Hematopoietic multipotent progenitor cell treated with erythropoietin and hydrocortisone succinate and interleukin-3 and kit ligand, for 6 days (in vitro differentiated cells): ENCODE measurements at places on chromosomes 3 and 15.

GRCh38 chr3:103393395-103394186 is 958.8 kb downstream of the ZPLD1 start:
- no peak for DNase-seq

DNA sequence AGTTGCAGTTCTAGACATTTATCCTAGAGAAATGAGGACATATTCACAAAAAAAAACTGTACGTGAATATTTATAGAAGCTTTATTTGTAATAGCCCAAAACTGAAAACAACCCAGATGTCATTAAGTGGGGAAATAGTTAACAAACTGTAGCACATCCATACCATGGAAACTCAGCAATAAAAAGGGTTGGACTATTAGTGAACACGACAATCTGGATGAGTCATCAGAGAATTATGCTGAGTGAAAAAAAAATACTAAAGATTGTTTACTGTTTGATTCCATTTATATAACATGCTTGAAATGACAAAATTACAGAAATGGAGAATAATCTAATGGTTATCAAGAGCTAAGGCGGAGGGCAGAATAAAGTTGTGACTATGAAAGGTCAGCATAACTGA is 59.5 kb downstream of the CPA3 start:
- no peak for DNase-seq

DNA sequence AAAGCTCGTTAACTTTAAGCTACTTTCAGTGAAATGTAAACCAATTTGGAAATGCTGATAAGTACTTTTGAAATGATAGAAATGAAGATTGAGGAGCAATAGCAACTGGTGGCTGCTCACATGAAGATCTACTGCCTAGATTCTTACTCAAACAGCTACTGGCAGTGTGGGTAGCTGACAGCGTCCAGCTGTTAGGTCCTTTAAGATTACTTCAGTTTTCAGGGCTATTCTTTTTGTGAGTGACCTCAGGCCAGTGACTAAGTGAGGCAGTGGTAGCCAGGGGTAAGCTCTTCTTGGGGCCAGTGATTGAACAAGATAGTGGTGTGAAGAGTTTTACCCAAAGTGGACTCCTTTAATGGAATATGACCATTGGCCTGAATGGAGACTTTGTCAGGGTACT is 41.3 kb downstream of the NECTIN3 start:
- no peak for DNase-seq

DNA sequence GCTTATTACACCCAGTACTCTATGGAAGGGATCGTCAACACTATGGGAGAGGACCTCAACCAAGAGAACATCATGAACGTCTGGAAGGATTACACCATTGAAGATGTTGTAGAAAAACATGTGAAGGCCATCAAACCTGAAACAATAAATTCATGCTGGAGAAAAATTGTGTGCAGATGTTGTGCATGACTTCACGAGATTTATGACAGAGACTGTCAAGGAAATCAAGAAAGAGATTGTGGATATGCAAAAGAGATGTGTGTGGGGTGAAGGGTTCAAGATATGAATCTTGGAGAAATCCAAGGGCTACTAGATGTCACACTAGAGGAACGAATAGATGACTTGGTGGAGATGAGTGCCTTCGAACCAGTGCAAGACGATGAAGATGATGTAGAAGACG is 3.5 kb upstream of the PARP16 start:
- DNase-seq = no peak

GRCh38 chr15:39498629-39499028 is 82.2 kb upstream of the THBS1 start:
- DNase-seq = no peak

DNA sequence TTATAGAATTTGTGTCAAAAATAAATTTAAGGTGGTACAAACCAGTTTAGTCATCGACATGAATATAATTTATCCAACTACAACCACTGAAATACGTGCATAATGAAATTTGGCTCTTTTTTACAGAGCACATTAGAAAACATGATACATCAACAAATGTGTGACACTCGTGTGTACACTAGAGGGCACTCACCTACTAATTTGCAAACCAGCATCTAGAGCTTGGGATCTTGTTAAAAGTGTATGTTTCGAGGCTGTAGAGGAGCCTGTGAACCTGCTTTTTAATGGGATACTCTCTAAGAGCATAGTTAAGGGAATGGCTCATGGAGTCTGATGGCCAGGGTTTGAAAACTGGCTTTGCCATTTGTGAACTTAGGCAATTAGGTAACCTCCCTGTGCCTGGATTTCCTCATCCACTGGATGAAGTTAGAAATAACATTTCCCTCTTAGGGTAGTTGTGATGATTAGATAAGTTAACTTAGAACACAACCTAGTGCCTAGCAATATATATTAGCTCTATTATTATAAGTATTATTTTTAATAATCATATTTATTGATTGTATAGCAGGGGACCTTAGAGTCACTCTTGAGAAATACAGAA is 8.8 kb upstream of the CPOX start:
- peak; percentile 87 for DNase-seq

DNA sequence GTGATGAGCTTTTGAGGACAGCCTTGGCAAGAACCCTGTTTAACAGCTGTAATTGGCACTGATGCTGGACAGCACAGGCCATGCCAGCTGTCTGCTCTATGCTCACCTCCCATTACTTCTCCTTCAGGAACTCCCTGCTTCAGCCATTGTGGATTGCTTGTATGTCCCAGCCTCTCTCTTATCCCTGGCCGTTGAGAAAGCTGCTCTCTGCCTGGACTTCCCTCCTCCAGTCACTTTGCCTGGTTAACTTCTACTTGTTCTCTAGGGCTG is 444.5 kb downstream of the EPHB1 start:
- DNase-seq = no peak

- peak; percentile 5 for DNase-seq
Observed at GRCh38 chr3:178422406-178422805, 113.8 kb upstream of the KCNMB2 start.

DNA sequence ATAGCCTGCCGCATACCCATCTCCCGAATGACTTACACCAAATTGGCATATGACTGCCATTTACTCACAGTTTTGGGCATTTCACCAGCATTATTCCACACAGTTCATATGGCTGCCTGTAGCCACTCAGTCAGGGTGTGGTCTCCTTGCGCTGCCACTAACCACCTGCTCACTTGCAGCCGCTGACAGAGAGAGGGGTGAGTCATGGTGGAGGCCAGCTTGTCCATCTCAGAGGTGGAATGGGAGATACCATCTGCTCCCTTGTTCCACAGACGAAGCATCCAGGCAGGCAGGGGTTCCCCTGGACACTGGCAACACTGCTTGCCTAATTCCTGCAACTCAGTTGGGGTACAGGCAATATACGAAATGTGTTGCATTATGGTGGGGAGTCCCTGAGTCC is 15.6 kb downstream of the CCRL2 start:
- peak; percentile 61 for DNase-seq

DNA sequence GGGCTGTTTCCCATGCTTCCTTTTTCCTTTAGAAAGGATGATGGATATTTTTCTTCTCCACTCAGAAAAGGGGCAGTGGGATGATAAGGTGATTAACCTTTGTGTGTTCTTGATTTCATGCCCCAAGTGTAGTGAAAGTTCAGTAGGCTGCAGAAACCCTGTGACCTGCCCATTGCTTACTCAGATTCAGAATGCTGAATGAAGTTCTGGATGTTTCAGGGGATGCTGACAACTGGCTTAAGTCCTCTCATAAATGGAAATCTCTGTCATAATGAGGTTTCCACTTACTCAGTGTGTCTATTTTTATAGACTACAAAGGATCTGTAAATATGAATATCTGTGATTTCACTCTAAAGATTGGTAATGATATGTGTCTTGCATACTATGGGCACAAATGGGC is 471.3 kb upstream of the TPRG1 start:
- DNase-seq = no peak

DNA sequence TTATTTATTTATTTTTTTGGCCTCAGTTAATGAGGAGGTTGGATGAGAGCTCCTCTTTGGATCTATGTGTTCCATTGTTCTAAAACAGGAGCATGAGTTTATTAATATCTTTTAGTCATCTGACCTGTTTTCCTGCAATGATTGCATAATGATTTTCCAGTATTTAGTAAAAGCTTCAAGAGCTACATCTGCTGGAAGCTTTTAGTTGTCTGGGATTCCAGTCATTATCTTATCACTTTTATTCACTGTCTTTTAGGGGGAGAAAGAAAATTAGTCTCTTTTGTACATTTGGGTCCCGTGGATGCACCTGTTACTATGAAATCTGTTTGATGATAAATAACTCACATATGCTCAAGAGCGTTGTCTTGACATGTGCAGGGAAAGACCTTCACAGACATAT is 1270.0 kb downstream of the ROBO1 start:
- DNase-seq = no peak

- no peak for DNase-seq
Observed at GRCh38 chr3:43077261-43077660, 28.6 kb downstream of the POMGNT2 start.

DNA sequence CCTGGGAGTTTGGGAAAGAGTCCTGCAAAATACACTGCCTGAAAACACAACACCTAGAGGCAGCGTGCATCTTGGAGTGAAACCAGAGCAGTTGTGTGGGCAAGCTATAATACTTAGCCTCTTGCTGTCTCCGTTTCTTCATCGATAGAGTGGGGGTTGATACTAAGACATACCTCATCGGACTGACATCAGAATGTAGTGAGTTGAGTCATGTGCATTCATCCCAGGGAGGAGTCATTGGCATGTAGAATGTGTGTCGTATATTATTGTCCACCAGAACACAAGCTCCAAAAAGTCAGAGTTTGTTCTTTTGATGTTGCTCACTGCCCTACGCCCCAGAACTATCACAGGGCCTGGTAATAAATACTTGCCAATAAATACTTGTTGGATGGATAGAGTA is 4.3 kb downstream of the SNTN start:
- DNase-seq = no peak

DNA sequence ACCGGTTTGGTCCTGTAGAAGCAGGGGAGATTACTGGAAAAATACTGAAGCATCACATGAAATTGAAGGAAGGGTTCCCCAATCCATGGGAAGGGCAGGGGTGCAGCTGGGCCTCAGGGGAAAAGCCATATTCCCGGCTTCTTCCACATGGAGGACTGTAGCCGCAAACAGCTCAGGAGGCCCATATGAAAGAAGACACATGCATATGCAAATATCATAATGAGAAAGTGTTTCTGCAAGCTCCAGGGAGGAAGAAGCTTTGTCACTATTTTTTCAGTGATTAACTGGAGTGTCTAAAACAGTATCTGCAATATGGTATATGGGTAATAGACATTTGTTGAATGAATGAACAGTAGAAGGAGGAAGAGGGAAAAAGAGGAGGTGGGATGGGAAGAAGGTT is 19.1 kb downstream of the DPH3 start:
- no peak for DNase-seq

GRCh38 chr15:92051716-92052115 is 198.2 kb downstream of the SLCO3A1 start:
- no peak for DNase-seq

- DNase-seq = peak; percentile 15
Observed at GRCh38 chr3:148962513-148962912, 28.8 kb upstream of the GYG1 start.

GRCh38 chr3:13916375-13916774 is 36.5 kb upstream of the WNT7A start:
- no peak for DNase-seq

DNA sequence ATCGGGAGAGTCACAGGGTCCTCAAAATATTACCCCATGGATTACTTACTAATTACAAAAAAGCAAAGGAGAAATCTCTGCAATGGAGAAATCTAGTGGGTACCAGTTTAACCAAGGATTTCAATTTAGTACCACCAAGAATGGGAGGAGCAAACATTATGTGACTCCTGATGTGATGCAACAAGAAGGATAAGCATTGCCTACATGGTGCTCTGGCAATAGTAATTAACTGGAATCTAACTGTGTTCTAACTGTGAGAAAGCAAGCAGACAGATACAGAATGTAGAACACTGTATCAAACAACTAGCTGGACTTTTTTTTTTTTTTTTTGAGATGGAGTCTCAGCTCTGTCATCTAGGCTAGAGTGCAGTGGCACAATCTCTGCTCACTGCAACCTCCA is 159.2 kb downstream of the TNIK start:
- no peak for DNase-seq

GRCh38 chr3:29468187-29468586 is 187.3 kb downstream of the RBMS3 start:
- no peak for DNase-seq
